CD8-positive, alpha-beta memory T cell (primary cell): ENCODE measurements at places on chromosomes 4 and X. TPM values are rescaled to one million over a fixed set of nuclear protein-coding genes. Genes with fewer than 3 reads are reported as not detected.

DNA sequence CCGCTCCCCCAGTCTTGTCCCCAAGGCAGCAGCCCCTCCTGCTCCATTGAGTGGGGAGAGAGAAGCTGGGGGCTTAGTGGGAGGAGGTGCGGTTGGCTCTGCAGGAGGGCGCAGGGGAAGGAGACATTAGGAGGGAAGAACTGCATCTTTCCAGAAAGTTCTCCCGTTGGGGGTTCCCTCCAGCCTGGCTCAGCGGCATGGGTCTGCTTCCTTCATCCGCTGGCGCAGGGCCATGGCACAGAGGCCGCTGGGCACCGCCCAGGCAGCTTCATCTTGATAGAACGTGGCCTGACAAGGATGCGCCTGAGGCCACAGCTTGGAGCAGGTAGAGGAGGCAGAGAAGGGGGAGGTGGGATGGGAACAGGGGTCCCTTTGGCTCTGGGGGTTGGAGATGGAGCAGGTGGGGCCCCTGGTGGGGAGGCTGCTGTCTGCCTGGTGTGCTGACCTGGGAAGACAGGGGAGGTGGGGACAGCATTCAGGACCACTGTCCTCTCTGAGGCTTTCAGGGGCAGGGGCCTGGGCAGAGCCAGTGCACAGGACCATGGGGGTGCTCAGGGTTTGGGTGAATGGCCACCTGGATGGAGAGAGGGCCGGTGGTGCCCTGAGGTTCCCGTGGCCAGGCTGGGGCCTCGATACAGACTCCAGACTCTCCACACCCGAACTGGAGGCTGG lies 12.1 kb downstream of the DOK7 start:
- DNase-seq: no peak

DNA sequence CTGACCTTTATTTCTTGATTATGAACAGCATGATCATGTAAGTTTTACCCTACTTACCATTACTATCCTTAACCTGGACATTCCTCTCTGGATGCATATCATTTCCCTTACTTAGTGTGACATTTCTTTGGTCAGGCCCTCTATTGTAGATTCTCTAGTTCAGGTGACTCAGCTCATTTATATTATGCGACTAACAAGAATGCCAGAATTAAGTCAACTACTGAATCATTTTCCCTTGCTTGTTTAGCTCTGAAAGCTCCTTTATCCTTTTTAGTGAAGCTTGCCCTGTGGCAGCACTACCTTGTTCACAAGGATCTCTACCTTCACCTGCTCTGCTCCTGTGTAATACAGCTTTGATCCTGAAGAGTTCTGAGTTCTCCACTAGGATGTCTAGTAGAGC lies 15.1 kb upstream of the UGT2B17 start:
- DNase-seq: no peak

- DNase-seq: no peak
These were observed 819.1 kb upstream of the EPHA5 start for GRCh38 chr4:66489370-66489769.

- DNase-seq: no peak
These were observed 11.5 kb upstream of the CHST7 start for GRCh38 chrX:46561824-46562657.

DNA sequence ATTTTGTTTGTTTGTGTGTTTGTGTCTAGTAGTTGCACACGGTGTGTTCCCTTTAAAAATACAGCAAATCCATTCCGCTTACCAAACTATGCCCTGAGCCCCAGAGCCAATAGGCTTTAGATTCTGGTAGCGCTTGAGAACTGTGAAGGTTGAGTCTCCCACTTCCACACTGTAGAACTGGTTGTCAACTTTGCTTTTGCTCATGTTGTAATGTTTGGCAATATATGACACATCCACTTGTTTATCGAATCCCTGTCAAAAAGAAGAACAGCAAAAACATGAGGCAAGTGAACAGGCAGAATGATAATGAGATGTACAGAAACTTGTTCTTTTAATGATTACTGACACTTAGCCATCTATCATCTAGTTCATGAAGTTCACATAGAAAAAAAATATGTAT lies 200.6 kb downstream of the MAPK10 start:
- no peak for DNase-seq

DNA sequence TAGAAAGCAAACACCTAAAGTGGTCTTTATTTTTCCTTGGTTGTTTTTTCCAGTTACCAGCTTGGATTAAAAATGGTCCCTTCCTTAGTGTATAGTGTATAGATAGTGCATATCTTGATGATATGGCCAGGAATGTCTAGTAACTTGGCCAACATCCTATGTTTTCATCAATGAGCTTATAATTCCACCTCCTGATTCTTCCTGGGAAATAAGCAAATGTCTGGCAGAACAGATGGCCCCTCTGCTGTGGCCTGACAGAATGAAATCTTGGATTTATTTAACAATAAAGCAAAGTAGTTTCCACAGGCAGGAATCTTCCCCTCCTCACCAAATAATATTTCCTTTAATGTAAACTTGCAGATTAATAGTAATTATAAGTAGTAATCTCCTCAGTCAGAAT lies 6.1 kb downstream of the SCARB2 start:
- no peak for DNase-seq

DNA sequence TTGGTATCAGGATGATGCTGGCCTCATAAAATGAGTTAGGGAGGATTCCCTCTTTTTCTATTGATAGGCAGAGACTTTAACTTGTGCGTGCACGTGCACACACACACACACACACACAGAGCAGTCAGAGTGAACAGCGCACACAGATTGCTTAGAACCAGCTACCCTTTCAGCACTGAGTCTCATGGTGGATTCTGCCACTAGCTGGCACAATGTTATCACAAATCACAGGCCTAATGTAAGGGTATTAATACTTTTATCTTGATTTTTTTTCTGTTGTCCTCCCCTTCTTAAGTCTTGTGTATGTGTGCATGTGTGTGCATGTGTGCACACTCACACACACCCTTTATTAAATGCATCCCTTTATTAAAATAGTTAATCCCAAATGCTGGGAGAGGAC lies 53.2 kb downstream of the HADH start:
- no peak for DNase-seq

DNA sequence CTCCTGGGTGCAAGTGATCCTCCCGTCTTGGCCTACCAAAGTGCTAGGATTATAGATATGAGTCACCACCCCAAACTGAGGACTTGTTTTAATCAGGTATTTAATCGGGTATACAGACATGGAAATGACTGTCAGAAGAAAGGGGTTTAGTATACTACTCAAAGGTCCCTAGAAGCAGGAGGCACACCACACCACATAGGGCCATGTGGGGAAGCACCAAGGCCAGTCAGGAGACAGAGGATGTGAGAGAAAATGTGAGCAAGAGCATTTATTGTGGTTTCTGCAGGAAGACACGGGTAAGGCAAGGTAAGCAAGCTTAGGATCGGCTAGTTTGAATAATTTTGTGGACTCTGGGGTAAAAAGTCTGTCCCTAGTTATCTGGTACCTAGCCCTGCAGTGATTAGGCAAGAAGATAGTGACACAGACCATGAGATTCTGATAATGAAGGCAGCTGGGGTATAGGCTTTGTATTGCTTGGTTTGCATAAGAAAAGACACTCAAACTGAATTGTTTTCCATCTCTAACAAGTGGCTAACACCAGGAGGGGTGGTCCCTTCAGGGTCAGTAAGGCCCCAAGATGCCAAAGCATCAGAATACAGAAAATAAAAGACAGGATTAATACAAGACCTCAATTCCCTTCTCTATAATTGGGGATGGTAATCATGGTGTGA lies 408.8 kb upstream of the F9 start:
- DNase-seq: no peak

DNA sequence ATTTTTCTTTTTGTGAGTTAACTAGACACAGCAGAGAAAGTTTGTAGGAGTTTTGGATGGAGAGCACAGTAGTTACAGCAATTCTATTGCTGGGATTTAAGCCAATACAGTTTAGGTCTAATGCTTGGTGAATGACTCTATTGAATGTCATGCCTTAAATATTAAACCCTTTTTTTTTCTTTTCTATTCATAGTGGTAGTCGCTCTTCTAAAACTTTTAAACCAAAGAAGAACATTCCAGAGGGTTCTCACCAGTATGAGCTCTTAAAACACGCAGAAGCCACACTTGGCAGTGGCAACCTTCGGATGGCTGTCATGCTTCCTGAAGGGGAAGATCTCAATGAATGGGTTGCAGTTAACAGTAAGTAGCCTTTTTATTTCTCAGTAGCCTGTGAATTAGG lies 34.8 kb upstream of the DCK start:
- no peak for DNase-seq

DNA sequence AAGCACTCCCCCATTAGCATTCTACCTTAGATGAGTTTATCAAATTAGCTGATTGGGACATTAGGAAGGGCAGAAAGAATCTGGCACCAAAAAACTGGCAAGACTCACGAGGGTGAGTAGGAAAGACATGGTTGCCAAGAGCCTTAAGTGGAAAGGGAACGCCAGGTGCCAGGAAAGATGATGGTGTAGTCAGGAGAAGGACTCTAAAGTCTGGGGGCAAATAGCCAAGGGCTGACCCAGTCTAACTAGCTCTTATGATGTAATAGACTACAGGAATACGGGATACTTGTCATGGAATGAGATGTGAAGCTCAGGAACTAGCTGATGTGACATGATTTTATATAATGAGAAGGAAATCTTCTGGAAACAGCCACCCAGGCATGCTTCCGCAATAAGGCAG lies 94.8 kb downstream of the MBNL3 start:
- DNase-seq: no peak

DNA sequence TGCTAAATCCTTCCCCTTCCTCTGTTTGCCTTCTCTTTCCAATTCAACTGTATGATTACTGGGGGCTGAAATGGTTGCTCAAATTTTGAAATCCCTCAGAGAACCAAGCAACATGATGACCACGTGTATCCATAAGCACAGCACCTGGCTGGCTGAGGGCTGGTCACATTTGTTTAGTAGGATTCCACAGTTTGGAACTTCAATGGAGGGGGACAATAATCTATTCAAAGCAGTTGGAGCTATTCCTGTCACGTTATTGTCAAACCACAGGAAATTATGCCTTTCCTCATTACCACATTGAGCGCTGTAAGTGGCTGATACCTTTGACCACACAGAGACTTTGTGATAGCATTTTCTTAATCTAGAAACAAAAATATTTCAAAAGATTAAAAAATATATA lies 7.0 kb downstream of the TMSB4X start:
- DNase-seq: peak; percentile 49

DNA sequence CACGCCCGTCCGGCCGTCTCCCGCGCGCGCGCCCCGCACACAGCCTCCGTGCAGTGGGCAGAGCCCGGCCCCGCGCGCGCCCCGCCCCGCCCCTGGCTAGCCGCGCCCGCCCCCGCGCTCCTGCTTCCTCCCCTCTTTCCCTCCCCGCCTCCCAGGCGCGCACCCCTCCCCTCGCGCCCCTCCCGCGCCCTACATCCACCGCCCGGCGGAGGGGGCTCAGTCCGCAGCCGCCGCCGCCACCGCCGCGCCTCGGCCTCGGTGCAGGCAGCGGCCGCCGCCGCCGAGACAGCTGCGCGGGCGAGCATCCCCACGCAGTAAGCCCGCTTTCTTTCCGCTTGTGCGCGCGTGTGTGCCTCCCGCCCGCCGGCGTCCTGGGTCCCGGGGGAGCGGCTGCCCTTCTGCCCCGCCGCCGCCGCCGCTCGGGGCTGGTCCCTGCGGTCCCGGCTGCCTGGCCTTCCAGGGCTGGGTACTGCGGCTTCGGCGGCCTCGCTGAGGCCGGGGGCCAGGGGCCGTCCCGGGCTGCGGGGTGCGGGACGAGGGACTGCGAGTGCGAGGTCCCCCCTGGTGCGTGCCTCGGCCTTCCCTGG lies at the start of gene FHL1:
FHL1 (plus strand) TSS at position 219 of the 587 bp plus-strand sequence.
- peak; percentile 50 for DNase-seq

DNA sequence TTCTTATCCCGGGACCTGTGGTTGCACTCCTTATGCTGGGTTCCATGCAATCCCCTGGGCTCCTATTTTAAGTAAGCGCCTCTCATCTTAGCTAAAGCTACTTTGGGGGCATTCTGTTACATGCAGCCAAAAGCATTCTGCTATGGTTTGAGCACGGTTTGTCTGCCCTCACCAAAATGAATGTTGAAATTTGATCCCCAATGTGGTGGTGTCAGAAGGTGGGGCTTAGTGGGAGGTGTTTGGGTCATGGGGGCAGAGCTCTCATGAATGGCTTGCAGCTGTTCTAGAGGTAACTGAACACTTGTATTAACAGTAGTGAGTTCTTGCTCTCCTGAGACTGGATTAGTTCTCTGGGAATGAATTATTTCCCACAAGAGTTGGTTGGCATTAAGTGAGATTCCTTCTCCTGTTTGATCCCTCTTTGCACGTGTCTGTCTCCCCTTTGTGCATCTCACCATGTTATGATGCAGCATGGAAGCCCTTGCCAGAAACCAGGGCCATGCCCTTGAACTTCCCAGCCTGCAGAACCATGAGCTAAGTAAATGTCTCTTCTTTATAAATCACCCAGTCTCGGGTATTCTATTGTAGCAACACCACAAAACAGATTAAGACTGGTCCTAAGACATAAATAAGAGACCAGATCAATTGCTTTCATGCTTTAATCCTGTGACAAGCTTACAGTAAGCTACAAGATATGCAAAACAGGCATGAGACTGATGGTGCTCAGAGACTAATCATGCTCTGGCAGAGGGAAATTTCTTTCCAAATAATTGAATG lies 141.8 kb downstream of the TSPAN5 start:
- DNase-seq: no peak

DNA sequence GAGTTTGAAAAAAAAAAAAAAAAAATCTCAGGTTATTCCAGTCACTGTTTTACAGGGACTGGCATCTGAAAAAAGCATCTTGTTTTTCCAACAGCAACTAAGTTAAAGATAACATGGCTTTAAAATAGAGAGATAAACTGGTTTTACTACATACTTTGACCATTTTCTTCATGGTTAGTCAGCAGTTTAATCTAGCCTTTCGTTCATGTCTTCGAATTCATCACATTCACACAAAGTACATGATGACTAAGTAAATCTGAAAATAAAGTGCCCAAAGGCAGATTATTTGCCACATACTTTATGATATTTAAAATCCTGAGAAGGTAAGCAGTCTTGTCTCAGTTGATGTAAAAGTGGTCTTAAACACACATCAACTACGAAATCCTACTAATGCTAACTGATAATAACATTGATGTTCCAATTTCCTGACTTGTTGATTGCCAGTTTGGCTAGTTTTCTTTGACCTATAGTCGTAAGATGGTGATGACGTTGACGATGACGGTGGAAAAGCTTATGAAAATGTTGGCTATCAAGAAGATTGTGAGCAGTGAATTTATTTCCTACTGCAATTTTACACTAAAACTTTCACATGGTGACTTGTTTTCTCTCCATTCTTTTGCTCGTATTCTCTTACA lies 540.5 kb upstream of the BOD1L1 start:
- no peak for DNase-seq

DNA sequence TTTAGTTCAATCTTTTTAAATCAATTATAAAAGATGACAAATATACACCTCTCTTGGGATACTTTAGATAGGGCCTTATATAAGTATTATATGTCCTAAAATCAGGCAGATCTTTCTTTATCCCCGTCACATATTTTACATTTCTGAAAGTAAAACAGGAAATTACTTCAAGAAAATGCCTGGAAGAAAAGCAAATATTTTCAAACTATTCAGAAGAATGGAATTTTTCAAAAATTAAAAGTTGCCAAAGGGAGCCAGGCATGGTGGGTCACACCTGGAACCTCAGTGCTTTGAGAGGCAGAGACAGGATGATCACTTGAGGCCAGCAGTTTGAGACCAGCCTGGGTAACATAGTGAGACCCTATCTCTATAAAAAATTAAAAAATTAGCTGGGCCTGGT lies 34.4 kb downstream of the MGARP start:
- no peak for DNase-seq

Gene MAGEC3
- total RNA-seq: not detected

Gene NR0B1
- total RNA-seq: not detected

Gene SOX3
- not detected for total RNA-seq

Gene GRK4
- 7.7 TPM for total RNA-seq

Gene FAM236C
- not detected for total RNA-seq
